ENCODE measurements at places on chromosomes 6 and 20. TPM values are rescaled to one million over a fixed set of nuclear protein-coding genes. Genes with fewer than 3 reads are reported as not detected.

The CASS4 gene
- total RNA-seq: 0.89 TPM

The TNF gene
- 1.9 TPM for total RNA-seq

The DNAH8 gene
- total RNA-seq: 0.89 TPM

The ECT2L gene
- 0.10 TPM for total RNA-seq

The NOX3 gene
- not detected for total RNA-seq

DNA sequence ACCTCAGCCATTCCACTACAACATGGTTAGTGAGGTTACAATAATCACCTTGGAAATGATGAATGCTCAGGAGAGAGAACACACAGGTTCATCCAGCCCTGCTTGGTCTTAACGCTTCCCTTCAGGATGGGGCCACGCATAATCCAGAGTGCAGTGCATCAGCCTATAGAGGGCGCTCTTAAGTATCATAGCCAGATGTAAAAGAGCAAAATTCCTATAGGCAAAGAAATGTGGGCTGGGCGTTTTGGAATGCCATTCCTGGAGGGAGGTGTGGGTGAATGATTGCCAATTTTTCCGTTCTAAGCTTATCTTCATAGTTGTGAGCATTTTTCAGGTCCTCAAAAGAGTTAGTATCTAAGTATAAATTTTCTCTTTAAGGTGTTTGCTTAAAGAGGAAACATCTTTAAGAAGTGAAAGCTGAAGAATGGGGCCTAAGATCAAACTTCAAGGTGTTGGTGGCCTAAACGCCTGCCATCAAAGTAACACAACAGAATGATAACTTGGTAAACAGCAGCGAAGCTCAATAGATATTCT, 1.8 kb downstream of the RIPOR2 start:
- no peak for DNase-seq

DNA sequence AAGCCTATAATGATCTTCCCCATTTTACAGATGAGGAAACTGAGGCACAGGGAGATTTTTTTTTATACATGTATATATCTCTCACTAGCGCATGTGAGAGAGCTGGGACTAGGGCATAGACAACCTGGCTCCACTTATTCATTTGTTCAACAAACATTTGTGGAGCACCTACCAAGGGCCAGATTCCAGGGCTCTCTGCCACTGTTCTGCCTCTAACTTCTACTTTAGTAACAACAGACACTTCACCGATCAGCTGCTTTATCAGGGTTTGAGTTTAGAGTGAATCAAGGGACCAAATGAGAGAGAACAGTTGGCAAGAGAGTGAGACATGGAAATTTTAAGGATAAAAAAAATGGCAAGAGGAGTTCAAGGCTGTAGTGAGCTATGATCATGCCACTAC, 7.4 kb downstream of the ADAT2 start:
- DNase-seq: no peak

- no peak for DNase-seq
Observed at GRCh38 chr6:16374461-16375200, 136.2 kb downstream of the GMPR start.

DNA sequence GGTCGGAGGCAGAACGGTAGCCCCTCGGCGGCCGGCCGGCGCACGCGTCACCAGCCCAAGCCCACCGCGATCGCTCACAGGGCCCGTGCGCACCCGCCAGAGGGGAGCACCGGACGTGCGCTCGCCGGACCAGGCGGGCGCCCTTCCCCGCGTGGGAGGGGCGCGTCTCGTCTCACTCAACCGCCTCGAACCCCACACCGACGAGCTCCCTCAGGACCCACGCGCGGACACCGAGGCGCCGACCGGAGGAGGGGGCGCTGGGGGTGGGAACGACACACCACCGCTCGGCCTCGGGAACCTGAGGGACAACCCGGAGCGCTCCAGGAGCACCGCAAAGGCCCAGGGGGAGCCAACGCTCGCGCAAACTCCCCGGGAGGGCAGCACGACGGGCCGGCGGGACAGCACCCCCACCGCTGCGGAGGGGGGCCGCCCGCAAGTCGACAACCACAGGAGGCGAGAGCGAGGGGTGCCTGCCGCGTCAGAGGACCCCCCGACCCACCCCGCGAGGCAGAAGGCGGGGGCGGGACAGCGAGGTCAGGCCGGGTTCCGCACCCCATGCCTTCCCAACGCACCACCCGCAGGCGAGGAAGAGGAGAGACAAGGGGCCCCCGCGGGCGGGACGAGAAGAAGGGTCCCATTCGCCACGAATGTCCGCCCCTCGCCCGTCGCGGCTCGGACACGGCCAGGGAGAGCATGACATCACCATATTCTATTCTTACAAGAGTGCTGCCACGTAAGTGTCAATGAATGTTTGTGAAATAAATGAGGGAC, 512.7 kb upstream of the ZNF337 start:
- no peak for DNase-seq

GRCh38 chr6:169571123-169571962, 130.5 kb downstream of the WDR27 start:
- DNase-seq: no peak

GRCh38 chr6:136593748-136594490, 43.7 kb upstream of the MAP7 start:
- DNase-seq: peak; percentile 5

DNA sequence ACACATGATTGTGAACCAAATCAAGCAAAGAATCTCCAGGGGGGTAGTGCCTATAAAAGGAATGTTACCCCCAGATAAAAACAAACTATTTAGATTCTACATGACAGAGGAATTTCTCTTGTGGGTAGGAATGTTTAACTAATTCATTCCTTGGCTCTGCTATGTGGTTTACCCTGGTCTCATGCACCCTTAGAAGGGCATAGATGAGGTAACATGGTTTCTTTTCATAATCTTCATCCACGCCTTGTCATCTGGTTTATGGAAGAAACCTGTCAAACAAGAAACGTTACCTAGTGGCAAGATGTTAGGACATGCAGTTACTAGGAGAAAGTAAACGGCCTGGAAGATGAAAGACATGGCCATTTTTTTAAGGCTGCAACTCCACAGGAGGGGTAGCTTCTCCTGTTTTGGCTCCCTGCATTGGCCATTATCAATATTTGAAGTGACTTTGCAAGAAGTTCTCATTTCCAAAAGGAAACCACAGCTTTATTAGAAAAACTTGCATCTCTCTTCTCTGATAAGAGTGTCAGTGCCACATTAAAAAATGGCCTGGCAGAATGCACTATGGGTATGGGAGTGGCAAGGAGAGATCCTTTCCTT, 45.5 kb downstream of the STX11 start:
- DNase-seq: peak; percentile 9

DNA sequence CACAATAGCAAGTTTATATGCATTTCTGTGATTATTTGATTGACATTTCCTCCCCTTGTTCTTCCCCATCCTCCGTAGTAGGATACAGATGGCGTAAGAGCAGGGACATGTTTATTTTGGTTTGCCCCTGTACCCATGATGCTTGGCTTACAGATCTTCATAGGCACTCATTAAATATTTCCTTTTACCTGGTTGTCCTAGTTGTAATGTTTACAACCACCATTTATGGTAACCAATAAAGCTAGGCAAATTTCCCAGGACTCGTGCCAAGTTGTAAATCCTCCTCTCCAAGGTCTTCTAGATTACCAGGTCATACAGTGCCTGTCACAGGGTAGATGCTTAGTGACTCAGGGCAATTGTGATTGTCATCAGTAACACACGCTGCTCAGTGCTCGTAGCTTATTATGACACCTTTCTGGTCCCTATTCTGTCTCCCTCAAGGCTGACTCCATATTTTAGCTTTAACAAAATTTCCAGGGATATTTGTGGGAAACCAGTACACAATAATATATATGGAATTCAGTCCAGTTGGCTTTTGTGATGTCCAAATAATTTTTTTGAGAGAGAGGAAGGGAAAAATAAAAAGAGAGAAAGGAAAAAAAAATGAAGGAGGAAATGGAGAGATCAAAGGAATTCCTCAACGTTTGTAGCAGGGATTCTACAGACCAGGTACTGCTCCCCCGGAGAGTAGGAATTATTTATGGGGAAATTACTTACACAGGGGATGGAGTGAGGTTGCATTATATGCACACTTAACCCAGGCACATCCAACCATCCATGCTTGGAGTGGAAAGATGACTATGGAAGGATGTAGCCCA, 24.6 kb downstream of the CYP24A1 start:
- DNase-seq: no peak
